ENCODE measurements at places on chromosomes 12 and 14.

- DNase-seq: no peak
These were observed 16.9 kb downstream of the PDE6H start for GRCh38 chr12:14989790-14990189.

- DNase-seq: no peak
These were observed 21.5 kb downstream of the ALDH2 start for GRCh38 chr12:111788178-111788654.

- no peak for DNase-seq
These were observed 55.5 kb downstream of the PHLDA1 start for GRCh38 chr12:75976113-75976512.

- DNase-seq: no peak
These were observed 62.6 kb downstream of the SLC24A4 start for GRCh38 chr14:92385561-92385960.

GRCh38 chr14:96268431-96269358, 12.7 kb downstream of the BDKRB1 start:
- no peak for DNase-seq

GRCh38 chr14:105199093-105199492, 18.0 kb upstream of the NUDT14 start:
- DNase-seq: no peak

DNA sequence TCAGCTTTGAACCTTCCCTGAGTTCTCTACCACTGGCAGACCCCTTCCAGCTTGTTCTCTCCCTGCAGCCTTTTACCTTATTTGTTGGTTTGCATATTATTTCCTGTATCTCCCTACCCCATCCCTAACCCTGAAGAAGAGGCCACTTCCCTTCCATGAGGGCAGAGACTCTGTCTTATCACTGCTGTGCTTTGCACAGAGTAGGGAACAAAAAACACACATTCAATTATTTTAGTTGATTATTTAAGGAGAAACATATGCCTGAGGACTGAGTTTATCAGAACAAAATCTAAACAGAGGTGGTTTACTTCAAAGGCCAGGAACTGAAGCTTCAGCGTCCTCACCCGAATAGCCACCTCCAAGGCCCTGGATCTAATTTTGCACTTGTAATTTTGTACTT, 111.7 kb upstream of the RFLNA start:
- no peak for DNase-seq

GRCh38 chr14:100392356-100392755, 69.2 kb downstream of the SLC25A47 start:
- no peak for DNase-seq

DNA sequence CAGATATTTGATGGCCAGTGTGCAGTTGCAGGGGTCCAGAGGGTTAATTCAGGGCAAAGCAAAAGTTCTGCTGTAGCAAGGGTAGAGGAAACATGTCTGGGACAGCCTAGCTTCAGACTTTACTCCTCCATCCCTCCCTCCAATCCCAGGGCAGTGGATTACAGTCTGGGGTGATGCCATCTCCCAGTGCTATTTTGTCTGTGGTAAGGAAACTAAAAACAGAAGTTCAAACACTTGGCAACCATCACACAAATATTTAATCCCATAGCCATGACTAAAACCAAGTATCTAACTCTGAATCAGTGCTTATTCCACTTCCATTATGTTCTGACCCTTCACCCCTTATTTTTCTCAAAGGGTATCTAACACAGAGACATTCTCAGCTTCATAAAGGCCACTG, 61.8 kb downstream of the PIK3C2G start:
- DNase-seq: no peak

GRCh38 chr14:30193101-30193500, 265.5 kb upstream of the PRKD1 start:
- no peak for DNase-seq

DNA sequence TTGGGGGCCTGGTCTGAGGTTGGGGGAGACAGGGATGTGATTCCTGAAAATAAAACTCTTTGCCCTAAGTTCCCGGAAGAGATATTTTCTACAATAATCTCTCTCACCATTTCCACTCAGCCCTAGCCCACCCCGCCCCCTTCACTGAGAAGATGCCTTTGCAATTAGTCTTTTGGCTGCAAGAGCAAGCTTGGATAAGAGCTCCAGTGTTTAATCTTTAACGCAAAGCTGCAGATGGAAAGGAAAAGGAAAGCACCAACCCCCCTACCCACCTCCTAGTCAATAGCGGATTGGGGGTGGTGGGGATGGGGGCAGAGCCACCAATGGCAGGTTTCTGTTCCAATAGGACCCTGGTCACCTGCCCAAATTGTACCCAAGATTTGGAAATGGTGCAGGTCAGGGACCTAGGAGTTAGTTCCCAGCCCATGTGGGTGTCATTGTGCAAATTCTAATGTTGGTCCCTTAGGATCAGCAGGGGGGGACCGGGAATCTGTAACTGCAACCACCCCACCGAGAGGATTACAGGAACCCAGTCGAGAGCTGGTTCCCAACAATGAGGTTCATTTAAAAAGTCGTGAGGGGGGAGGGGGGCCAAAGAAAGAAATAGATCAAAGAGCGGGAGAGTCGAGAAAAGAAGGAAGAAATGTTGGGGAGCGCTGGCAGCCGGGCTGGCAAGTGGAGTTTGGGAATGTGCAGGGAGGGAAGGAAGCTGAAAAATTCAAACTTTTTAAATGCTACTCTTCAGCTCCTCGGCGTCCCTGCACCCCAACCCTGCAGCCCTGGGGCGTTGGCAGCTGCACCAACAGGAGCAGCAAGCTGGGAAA, 1.6 kb downstream of the ZFP36L1 start:
- no peak for DNase-seq

- no peak for DNase-seq
These were observed 8.0 kb upstream of the WDR20 start for GRCh38 chr14:102131741-102132140.

- DNase-seq: no peak
These were observed 285.9 kb downstream of the MDGA2 start for GRCh38 chr14:47389535-47389934.

DNA sequence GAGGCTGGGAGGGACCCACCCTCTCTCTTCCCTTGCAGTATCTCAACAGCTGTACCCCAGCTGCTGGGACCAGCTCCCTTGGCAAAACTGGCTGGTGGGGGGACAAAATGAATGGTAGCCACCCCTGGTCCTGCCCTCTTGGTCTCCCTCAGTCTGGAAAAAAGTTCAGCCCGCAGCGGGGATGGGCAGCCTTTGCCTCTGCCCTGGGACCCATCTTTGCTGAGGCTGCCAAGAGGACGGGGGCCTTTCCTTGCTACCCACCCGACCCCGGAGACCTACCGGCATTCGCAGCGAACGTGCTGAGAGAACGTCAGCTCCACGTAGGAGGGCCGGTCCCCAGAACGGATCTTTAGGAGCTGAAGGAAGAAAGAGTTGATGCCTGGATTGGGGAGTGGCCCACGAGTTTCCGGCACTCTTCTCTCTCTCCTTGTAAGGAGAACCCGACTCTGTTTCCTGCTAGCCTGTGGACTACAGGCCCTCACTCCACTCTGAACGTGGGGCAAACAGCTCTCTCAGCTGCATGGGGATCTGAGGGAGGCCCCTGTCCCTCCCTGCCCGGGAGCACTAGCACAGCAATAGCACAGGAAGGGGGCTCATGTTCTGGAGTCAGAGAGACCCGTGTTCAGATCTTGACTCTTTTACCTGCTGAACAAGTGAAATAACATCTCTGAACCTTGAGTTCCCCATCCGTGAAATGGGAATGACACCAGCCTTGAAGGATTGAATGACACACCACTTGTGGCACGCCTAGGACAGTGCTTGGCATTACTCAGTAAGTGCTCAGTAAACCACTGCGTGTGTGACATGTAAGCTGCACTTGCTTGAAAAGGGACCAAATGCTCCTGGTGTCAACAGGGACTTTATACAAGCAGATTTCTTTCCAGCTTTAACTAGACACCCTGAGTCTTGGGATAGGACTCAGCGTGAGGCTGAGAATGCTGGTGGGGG, 6.9 kb downstream of the PGF start:
- DNase-seq: no peak

- no peak for DNase-seq
These were observed 115.0 kb upstream of the SRRM4 start for GRCh38 chr12:118866346-118866745.

DNA sequence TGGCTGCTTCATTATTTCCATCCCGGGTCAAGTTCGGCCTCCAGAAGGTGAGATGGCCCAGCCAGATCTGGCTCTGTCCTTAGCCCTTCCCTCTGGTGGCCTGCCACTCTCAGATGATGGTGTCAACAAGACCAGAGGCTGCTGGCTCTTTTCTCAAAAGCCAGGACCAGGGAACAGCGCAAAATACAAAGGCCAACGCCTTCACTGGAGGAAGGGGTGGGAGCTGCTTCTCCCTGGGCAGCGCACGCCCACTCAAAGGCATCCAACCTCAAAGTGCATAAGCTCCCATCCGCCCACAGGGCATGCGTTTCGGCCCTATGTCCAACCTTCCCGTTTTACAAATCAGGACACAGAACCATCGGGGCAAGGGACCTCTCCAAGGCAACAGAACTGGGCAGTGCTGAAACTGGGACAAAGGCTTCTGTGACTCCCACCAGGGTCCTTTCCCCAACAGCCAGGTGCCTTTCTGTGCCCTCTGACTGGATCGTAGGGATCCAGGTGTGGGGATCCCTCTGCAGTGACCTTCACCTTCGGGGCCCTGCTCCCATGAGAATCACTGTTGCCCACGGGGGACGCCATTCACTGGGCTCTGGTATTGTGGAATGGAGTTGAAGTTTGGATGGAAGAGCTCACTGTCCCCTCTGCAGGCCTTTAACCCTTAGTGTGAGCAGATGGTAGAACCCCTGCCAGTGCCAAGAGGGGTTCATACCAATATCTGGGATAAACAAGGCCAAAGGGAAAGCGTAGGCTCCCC, 76.8 kb downstream of the NINJ2 start:
- no peak for DNase-seq

DNA sequence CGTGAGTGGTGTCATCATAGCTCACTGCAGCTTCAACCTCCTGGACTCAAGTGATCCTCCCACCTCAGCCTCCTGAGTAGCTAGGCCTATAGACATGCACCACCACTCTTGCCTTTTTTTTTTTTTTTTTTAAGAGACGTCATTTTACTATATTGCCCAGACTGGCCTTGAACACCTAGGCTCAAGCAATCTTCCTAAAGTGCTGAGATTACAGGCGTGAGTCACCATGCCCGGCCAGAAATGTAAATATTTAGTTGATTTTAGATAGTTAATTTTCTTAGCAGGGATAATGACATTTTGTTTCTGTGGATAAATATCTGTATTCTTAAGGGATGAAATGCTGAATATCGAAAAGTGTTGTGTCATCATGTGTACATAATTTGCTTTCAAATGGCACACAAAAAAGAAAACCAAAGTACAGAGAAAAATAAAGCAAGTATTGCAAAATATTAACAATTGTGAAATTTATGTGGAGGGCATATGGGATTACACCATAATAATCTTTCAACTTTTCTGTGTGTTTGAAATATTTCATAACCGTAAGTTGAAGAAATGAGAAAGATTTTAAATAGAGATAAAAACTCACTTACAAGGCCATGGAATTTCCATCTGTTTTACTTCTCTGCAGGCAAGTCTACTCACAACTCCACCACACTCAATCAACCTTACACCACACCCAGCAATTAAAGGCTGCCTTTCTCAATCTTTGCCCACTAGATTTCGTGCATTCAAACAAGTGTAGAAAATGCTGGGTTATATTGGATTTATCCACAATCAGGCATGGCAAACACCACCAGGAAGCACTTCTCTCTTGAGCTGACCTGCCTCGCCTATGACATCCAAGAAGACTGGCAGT, 93.7 kb downstream of the SPTSSA start:
- no peak for DNase-seq

DNA sequence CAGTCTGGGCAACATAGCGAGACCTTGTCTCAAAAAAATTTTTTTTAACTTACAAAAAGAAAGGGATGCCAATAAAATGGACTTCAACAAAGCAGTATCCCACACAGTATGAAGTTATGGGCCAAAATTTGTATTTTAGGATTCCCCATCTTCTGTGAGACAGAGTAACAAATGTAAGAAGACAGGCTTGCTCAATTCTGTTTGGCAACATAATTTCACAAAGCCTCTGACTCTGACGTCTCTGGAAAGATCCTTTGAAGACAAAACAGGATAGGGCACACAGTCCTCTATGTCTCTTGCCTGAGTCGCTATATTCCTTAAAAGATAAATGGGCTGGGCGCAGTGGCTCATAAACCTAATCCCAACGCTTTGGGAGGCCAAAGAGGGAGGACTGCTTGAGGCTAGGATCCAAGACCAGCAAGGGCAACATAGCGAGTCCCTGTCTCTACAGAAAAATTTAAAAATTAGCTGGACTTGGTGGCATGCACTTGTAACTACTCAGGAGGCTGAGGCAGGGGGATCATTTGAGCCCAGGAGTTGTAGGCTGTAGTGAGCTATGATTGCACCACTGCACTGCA, 1.1 kb upstream of the HOMEZ start:
- no peak for DNase-seq

DNA sequence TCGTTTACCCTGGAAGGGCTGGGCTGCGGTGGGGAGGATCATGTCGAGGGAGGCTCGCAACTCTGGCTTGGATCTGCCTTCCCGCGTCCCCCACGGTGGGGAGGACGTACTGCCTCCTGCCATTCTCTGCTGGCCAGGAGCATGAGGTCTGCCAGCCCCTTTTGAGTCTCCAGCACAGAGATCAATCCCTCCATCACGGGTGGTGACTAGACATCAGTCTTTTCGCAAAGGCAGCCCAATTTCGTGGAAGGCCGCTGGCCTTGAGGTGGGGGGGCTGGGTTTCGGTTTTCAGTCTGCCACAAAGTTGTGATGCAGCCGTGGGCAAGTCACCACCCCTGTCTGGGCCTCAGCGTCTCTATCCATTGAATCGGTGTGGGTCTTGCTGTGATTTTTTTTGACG, 62.2 kb downstream of the PRMT8 start:
- DNase-seq: no peak

GRCh38 chr14:74563586-74564159, 48.4 kb downstream of the LTBP2 start:
- DNase-seq: no peak

DNA sequence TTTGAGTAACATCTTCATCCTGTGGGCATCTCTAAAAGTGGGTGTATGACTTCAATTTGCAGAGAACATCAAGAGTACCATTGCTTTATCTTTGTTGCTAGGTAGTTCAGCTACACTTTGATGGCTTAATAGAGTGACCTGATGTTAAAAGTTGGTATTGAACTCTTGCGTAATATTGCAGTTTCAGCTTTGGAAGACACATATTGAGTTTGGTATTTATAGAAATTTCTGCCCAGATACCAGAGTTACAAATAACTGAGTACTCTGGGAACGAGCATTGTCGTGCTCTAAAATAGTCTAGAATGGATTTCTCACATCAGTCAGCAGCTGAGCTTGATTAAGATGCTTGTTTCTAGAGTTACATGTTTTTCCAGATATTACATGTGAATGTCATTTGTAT, 24.8 kb upstream of the AKAP5 start:
- DNase-seq: no peak

DNA sequence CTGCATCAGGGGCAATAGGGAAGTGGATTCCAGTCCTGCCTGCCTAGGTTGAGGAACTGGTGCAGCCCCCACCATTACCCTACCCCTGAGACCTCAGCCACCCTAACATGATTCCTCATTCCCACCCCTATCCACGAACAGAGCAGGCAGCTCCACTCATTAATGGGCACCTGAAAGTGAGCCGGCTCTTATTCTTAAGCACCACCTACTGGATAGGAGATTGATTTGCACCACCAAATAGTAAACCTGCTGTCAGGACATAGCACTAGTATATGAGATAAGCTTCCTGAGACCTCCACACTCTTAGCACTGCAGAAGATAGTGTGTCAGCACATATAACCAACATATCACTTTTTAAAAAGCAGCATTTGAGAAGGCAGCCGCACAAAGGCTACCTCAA, 573.2 kb downstream of the SOX5 start:
- DNase-seq: no peak

GRCh38 chr14:67285876-67286452, 44.7 kb downstream of the PALS1 start:
- DNase-seq: no peak

- no peak for DNase-seq
These were observed 6.6 kb upstream of the PLEK2 start for GRCh38 chr14:67418401-67419191.
